Lower leg skin (tissue), 4 donors: ENCODE measurements at places on chromosomes 2 and 18. TPM values are rescaled to one million over a fixed set of nuclear protein-coding genes. Genes with fewer than 3 reads are reported as not detected.

DOK6 gene
- 0.21 TPM for total RNA-seq

REG3A gene
- not detected for total RNA-seq

UGT1A6 gene
- total RNA-seq: 15.9 TPM

RAB6D gene
- not detected for total RNA-seq

GAL3ST2 gene
- 0.34 TPM for total RNA-seq

ELOA2 gene
- total RNA-seq: not detected

POTEC gene
- not detected for total RNA-seq

ATOH8 gene
- total RNA-seq: 38.9 TPM

HRH4 gene
- 0.06 TPM for total RNA-seq

CDK15 gene
- 0.91 TPM for total RNA-seq

PLGLB2 gene
- total RNA-seq: 1.1 TPM

RGPD4 gene
- not detected for total RNA-seq

KANSL3 gene
- total RNA-seq: 20.1 TPM

ANKRD23 gene
- total RNA-seq: 8.1 TPM

SERPINB4 gene
- 1.3 TPM for total RNA-seq

CNGA3 gene
- not detected for total RNA-seq

CNNM3 gene
- total RNA-seq: 21.3 TPM

TMEFF2 gene
- 0.16 TPM for total RNA-seq
